ENCODE measurements at places on chromosomes 13 and 19. TPM values are rescaled to one million over a fixed set of nuclear protein-coding genes. Genes with fewer than 3 reads are reported as not detected.

- DNase-seq = no peak
- no peak overlapping the region for H3K27ac ChIP-seq
- H3K27me3 ChIP-seq = no peaks in the 10 kb centered on the region
- H3K4me1 ChIP-seq = no peaks in the 10 kb centered on the region
Observed at GRCh38 chr13:92436924-92437323, 789.7 kb upstream of the GPC6 start.

- peaks cover 22% of the 10 kb centered on the region for H3K36me3 ChIP-seq
- H3K27me3 ChIP-seq = no peaks in the 10 kb centered on the region
- no peak overlapping the region for H3K27ac ChIP-seq
- H3K4me1 ChIP-seq = no peaks in the 10 kb centered on the region
- DNase-seq = no peak
Observed at GRCh38 chr19:18137657-18138339, 15.2 kb upstream of the PIK3R2 start.

- no peak overlapping the region for H3K4me3 ChIP-seq
- DNase-seq = no peak
- H3K4me1 ChIP-seq = no peaks in the 10 kb centered on the region
- no peak overlapping the region for H3K27ac ChIP-seq
- H3K27me3 ChIP-seq = no peaks in the 10 kb centered on the region
- no peaks in the 10 kb centered on the region for H3K36me3 ChIP-seq
Observed at GRCh38 chr13:36850790-36851438, 31.9 kb downstream of the RFXAP start.

GRCh38 chr19:13984186-13984585 lies 21.9 kb downstream of the RFX1 start:
- no peak overlapping the region for H3K27ac ChIP-seq
- peaks cover 6% of the 10 kb centered on the region for H3K4me1 ChIP-seq
- H3K36me3 ChIP-seq = peaks cover 60% of the 10 kb centered on the region
- no peaks in the 10 kb centered on the region for H3K27me3 ChIP-seq

Gene PDX1
- not detected for total RNA-seq

DNA sequence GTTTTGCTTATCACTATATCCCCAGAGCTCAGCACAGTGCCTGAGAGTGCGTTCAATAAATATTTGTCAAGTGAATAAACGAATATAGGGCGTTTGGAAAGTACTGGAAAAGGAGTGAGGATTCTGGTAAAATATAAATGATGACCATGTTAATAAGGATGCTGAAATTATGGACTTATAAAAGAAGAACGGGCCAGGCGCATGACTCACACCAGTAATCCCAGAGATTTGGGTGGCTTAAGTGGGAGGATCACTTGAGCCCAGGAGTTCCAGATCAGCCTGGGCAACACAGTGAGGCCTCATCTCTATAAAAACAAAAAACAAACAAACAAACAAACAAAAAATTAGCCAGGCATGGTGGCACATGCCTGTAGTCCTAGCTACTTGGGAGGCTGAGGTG lies 198.1 kb downstream of the VWA8 start:
- no peaks in the 10 kb centered on the region for H3K27me3 ChIP-seq
- H3K4me1 ChIP-seq = no peaks in the 10 kb centered on the region
- no peak for DNase-seq
- H3K36me3 ChIP-seq = peaks cover 21% of the 10 kb centered on the region

- H3K36me3 ChIP-seq = no peaks in the 10 kb centered on the region
- peak overlapping the region; percentile 93 for H3K27ac ChIP-seq
- DNase-seq = no peak
- no peaks in the 10 kb centered on the region for H3K27me3 ChIP-seq
Observed at GRCh38 chr19:41428481-41428859, 1.3 kb upstream of the B3GNT8 start.

Gene DACH1
- total RNA-seq = 2.5 TPM

Gene HMG20B
- 94.0 TPM for total RNA-seq

GRCh38 chr19:14112809-14113385 lies 4.7 kb downstream of the PRKACA start:
- H3K27ac ChIP-seq = peak overlapping the region; percentile 71
- no peaks in the 10 kb centered on the region for H3K4me1 ChIP-seq
- no peaks in the 10 kb centered on the region for H3K36me3 ChIP-seq
- no peaks in the 10 kb centered on the region for H3K27me3 ChIP-seq

DNA sequence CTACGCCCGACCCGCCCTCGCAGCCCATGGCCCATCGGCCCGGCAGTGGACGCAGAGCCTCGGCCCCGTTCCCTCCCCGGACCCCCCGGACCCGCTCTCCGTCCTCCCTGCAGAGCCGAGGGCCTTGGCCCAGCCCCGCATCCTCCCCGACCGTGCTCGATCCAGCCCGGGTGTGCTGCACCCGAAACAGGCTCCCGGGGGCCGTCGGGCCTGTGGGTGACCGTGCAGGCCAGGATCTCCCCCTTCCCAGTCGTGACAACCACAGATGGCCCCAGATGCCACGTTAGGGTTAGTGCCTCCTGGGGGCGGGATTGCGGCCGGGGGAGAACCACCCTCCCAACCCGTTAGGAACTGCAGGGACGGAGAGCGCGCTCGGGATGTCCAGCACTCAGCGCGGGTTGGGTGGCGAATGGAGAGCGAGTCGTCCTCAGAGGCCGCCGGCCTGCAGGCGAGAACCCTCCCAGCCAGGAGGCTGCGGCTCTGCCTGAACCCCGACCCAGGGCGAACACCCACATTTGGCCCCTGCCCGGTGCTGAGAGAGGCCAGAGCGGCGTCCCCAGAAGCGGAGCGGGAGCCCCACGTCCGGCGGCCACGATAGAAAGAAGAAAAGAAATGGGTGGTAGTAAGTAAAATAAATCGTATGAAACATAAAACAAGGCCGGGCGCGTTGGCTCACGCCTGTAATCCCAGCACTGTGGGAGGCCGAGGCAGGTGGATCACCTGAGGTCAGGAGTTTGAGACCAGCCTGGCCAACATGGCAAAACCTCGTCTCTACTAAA lies 6.7 kb upstream of the MADCAM1 start:
- no peak for DNase-seq
- H3K36me3 ChIP-seq = no peaks in the 10 kb centered on the region
- peaks cover 18% of the 10 kb centered on the region for H3K27me3 ChIP-seq
- H3K4me1 ChIP-seq = peaks cover 34% of the 10 kb centered on the region
- H3K27ac ChIP-seq = peak overlapping the region; percentile 97

DNA sequence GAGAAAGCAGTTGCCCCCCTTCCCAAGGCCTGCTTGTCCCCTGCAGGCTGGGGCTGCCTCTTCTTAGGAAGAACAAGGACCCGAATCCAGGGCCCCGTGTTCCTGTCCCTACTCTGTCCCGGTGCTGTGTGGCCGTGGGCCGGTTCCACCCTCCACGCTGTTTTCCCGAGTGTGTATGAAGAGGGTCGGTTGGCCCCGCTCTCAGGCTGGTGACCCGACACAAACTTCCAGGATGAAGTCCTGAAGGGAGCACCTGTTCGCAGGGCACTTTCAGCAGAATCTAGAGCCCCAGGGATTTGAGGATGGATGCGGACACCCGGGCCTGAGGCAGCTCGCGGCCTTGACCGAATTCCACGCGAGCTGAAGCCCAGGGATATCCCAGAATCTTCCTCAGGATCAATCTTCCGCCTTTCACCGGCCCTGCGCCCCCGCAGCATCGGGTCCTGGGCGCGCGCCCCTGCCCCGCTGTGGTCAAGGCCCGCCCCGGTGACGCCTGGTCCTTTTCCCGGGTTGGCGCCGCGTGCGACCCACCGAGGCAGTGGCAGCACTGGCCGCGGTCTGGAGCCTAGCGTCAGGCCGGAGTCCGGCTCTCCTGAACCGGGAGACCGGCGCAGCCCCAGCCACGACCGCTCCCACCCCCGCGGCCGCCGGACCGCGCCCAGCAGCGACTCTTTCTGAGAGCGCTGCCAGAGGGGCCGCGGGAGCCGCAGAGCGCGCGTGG lies 528 bp upstream of the CHST8 start:
- no peak for DNase-seq
- H3K27ac ChIP-seq = no peak overlapping the region
- H3K36me3 ChIP-seq = no peaks in the 10 kb centered on the region
- no peak overlapping the region for H3K4me3 ChIP-seq
- H3K4me1 ChIP-seq = no peaks in the 10 kb centered on the region
- H3K27me3 ChIP-seq = no peaks in the 10 kb centered on the region

Gene CXCL17
- total RNA-seq = not detected

GRCh38 chr13:101654883-101655282 lies 202.4 kb downstream of the ITGBL1 start:
- H3K27me3 ChIP-seq = no peaks in the 10 kb centered on the region
- H3K4me3 ChIP-seq = no peak overlapping the region
- H3K27ac ChIP-seq = no peak overlapping the region

Gene MTUS2
- total RNA-seq = 0.20 TPM

DNA sequence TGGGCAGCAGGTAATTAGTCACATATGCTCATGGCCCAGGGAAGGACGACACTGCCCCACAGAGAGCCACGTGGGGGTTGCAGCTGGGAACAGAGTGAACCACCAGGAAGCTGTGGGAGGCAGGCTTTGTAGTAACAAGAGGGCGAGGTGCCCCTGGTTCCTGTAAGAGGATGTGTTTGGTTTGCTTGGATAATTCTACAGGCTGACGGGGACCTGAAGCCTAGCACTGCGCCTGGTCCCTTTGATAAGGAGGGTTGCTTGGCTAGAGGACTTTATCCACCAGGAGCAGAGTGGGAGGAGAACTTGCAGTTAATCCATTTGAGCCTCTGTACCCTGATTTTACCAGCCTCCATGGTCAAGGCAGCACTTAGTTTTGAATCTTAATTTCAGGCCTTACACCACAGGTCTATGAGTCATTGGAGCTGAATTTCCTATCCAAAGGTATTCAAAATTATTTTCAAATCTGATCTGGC lies 67.4 kb upstream of the CLDN10 start:
- no peak overlapping the region for H3K27ac ChIP-seq
- no peaks in the 10 kb centered on the region for H3K4me1 ChIP-seq
- H3K4me3 ChIP-seq = no peak overlapping the region
- H3K27me3 ChIP-seq = no peaks in the 10 kb centered on the region
- no peaks in the 10 kb centered on the region for H3K36me3 ChIP-seq
- DNase-seq = no peak

- H3K4me3 ChIP-seq = no peak overlapping the region
- no peaks in the 10 kb centered on the region for H3K36me3 ChIP-seq
- no peaks in the 10 kb centered on the region for H3K4me1 ChIP-seq
- DNase-seq = no peak
- no peak overlapping the region for H3K27ac ChIP-seq
Observed at GRCh38 chr13:66532146-66532545, 698.0 kb downstream of the PCDH9 start.

Gene BCL2L12
- 6.8 TPM for total RNA-seq

Gene ZNF776
- total RNA-seq = 18.4 TPM

Gene MBD3L3
- not detected for total RNA-seq

DNA sequence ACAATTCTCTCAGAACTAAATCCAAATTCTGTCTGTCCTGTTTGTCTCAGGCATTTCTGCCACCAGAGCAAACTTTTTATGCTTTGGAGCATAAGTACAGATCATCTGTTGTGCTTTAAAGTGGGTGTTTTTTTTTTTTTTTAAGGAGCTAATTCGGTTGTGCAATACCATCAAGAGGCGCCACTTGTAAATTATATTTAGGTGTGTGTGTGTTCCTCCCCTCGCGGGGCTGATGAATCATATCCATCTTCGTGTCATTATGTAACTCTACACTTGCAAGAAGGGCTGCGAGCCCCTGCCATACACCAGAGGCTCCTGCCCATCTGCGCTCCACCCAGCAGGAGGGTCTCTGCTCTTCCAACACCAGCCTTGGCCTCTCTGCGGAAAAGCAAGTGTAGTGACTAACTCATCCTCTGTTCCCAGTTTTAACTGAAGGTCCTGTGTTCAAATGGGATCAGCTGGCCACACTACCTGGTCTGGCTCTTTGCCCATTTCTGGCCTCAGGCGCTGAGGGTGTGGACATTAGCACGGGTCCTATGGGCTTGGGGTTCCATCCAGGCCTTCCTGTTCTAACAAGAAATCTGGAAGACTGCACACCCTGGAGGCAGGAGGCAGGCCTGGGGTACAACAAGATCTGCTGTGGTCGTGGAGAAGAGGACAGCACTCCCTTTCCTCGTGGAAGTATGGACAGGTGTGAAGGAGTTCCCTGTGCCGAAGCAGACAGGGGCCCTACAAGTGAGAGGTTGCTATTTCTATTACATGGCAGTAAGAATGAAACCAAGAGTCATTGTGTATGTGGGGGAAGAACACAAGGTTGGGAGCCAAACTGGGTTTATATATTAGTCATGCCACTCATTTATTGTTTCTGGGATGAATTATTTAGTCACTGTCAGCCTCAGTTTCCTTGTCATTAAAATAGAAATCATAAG lies 96.1 kb upstream of the MBNL2 start:
- H3K27ac ChIP-seq = peak overlapping the region; percentile 69
- no peak overlapping the region for H3K4me3 ChIP-seq
- H3K27me3 ChIP-seq = no peaks in the 10 kb centered on the region
- peaks cover 25% of the 10 kb centered on the region for H3K4me1 ChIP-seq
- no peak for DNase-seq

Gene JSRP1
- not detected for total RNA-seq

Gene IL4I1
- 0.63 TPM for total RNA-seq

GRCh38 chr13:20911037-20911436 lies 8.5 kb upstream of the XPO4 start:
- no peak overlapping the region for H3K27ac ChIP-seq
- H3K27me3 ChIP-seq = no peaks in the 10 kb centered on the region
- no peaks in the 10 kb centered on the region for H3K4me1 ChIP-seq
- DNase-seq = no peak

DNA sequence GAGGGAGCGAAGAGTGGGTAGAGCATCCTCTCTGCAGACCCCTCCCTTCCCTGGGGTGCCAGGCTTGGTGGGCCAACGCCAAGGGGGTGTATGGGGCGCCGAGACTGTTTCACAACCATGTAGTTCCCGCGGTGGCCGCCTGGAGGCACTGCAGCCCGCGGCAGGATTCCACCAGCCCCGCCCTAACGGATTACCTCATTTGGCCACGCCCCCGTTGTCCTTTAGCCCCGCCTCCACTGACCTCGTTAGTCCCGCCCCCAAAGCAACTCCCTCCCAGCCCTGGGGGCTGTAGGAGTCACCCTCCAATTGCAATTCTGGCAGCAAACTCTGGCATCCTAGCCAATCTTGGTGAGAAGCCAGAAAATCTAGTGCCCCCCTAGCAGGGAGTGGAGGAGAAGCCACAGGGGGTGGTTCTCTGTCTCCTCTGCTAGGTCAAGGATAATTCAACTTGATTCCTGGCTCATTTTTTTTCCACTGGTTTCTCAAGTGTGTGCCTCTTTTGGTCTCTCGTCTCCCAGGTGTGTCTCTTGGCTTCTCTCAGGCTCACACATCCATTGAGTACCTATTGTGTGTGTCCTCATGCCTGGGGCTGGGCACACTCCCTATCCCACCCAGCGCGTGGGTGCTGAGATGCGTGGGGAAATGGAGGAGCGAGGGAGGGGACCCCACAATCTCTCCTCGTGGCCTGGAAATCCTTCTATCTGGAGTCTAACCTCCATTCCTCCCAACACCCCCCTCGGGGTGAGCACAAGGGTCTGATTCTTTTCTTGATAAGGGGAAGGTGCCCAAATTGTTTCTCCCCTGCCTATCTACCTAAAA lies 2.0 kb downstream of the OLFM2 start:
- peak; percentile 49 for DNase-seq
- peaks cover 42% of the 10 kb centered on the region for H3K27me3 ChIP-seq
- no peaks in the 10 kb centered on the region for H3K36me3 ChIP-seq
- H3K27ac ChIP-seq = peak overlapping the region; percentile 17
- peaks cover 31% of the 10 kb centered on the region for H3K4me1 ChIP-seq
- H3K4me3 ChIP-seq = no peak overlapping the region
